ENCODE measurements at places on chromosomes 6 and 20.

- DNase-seq: no peak
Measured at GRCh38 chr20:61765081-61765870, 300.4 kb downstream of the TAF4 start.

- DNase-seq: no peak
Measured at GRCh38 chr20:62832212-62832922, 15.5 kb downstream of the COL9A3 start.

GRCh38 chr20:35295674-35296073 is 3.4 kb upstream of the FAM83C start:
- DNase-seq: no peak

- DNase-seq: no peak
Measured at GRCh38 chr6:5622276-5623005, 361.1 kb downstream of the FARS2 start.

DNA sequence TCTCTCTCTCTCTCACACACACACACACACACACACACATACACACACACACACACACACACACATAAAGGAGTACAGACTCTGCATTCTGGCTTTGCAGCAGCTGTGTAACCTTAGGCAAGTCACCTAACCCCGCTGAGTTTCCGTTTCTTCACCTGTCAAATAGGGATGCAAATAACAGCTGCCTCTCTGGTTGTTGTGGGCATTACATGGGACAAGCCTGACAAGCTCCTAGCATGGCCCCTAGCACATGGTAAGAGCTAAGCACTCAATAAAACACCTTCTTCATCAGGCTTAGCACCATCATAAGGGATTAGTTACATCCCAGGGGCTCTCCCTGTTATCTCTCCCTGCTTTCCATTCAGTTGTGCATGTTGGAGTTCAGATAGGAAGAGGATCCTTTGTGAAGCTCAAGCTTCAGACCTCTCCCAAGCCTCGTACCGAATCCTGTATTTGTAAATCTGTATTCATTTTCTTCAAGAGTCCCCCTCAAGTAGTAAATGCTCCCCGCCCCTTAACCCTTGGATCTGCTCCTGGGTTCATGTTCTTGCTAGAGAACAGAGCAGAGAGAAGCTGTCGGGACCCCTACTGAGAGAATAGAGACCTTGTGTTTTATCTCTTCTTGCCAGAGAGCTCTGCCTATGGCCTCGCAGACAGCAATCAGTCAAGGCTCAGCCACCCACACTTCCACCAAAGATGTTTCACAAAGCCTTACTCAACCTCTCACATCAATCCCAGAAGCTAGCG is 2.2 kb downstream of the SLC13A3 start:
- no peak for DNase-seq

- no peak for DNase-seq
Measured at GRCh38 chr6:15557174-15557573, 105.7 kb downstream of the DTNBP1 start.

- DNase-seq: no peak
Measured at GRCh38 chr6:150409576-150410066, 40.8 kb downstream of the IYD start.

- DNase-seq: no peak
Measured at GRCh38 chr6:148491638-148492251, 149.1 kb downstream of the SASH1 start.

GRCh38 chr20:50915424-50915823 is 15.8 kb downstream of the ADNP start:
- DNase-seq: no peak

DNA sequence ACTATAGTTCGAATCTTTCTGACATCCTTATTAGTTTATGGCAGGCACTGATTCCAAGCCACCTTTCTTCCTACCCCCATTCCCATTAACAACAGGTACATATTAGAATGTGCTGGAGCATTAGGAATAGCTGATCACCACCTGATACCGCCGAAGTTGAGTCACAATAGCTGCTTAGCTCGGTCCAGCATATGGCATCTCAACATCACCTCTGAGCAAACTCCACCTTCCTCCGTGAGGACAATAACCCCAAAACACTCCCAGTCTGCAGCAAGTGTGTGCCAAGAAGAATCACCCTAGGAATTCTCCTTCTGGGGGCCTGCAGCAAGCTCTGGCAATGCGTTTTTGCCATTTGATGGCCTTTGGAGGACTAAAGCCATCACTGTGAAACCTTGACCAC is 8.7 kb downstream of the PMEPA1 start:
- no peak for DNase-seq

DNA sequence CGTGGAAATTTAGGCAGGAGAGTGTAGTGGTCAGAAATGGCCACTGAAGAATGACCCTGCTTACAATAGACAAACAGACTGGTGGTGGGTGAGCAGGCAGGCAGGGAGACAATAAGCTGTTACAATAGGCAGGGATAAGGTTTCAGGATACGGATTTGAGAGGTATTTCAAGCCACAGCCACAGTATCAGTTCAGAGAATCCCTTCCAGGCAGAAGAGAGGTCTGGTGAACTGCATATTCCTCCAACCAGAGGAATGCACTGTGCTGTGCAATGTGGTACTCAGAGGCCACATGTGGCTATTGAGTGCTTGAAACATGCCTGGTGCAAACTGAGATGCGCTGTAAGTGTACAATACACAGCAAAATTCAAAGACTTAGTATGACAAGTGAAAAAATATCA is 20.6 kb downstream of the RMND1 start:
- no peak for DNase-seq

GRCh38 chr6:168239044-168239773 is 80.4 kb downstream of the DACT2 start:
- DNase-seq: no peak

DNA sequence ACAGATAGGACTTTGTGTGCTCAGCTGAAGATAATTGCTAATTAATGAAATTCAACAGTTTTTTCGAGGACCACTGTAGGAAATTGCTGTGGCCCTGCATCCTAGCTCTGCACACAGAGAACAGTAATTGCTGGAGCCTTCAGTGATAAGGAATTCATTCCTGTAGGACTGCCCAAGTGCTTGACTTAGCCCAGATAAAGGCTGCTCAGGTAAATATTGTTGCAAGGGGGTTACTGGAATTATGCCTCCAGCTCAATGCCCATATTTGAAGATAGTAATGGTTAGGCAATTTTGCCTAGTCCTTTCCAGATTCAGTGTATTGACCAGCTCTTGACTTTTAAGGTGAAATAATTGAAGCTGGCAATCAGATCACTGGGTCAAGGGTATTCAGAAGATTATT is 122.9 kb downstream of the SLC24A3 start:
- DNase-seq: no peak

DNA sequence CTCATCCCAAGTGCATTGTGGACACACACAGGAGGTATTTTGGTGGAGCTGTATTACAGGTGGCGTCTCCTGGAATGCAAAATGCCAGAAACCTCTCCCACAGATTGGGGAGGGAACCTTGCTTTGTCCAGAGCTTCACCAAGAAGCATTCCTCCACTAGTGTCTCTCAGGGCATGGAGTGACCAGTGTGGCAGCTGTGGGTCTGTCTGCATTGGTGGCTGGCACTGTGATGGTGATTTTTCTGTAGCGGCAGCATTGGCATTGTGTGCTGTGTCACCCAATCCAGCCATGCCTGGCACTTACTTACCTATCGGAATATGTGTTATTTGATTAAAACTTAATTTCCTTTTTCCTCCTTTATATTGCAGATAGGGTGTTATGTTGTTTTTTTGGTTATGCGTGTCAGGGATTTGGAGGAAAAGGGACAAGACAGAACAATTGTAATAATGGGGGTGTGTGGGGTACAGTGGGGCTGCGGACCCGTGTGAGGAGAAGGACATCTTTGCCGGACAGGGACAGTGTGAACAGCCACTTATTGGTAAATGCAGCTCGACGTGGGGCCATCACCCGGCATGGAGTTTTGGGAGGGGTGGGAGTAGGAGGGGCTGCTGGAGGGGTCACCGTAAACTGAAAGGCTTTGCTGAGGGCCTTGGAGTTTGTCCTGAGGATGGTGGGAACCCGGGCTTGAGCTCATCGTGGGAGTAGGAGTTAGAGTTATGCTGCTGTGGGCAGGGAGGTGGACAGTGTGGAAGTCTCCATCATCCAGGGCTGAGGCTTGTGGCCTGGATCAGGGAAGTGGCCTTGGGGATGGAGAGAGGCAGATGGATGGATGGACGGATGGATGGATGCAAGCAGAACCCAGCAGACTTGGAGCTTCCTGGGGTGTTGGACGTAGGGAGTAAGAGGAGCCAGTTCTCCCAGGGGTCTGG is 105.0 kb downstream of the SYCP2 start:
- no peak for DNase-seq

DNA sequence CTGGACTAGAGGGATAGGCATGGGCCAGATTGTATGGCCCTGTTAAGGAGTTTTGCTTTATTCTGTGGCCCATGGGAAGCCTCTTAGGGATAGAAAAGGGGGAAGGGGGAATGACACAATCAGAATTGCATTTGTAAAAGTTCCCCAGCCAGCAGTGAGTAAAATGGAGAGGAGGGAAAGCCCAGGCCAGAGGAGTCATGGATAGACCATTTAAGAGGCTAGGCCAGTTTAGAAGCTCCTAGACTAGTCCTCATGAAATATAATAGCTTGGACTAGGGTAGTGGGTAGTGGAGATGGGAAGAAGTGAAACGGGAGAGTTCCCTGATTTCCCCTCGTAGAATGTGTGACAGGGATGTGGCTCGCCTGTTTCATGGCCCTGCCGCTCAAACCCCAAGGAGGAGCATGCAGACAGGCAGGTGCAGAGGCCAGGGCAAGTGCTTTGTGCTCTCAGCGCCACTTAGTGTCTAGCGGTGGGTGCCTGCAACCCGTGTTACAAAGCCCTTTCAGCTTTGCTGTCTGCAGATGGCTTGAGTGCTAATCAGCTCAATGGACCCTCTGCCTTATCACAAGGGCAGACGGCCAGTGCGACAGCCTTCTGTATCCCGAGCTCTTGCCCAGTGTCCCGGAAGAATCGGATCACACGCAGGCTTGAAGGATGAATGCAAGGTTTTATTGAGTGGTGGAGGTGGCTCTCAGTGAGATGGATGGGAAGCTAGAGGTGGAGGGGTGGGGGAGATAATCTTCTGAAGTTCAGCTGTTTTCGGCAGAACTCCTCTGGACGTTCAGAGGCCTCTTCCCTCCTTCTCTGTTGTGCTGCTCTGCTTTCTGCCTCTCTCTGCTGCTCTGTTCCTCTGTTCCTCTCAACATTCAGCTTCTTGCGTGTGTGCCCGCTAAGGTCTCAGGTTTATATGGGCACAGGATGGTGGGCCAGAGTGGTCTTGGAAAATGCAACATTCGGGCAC is 141.1 kb downstream of the CEP57L1 start:
- no peak for DNase-seq

GRCh38 chr6:18676548-18676947 is 289.4 kb downstream of the RNF144B start:
- no peak for DNase-seq

DNA sequence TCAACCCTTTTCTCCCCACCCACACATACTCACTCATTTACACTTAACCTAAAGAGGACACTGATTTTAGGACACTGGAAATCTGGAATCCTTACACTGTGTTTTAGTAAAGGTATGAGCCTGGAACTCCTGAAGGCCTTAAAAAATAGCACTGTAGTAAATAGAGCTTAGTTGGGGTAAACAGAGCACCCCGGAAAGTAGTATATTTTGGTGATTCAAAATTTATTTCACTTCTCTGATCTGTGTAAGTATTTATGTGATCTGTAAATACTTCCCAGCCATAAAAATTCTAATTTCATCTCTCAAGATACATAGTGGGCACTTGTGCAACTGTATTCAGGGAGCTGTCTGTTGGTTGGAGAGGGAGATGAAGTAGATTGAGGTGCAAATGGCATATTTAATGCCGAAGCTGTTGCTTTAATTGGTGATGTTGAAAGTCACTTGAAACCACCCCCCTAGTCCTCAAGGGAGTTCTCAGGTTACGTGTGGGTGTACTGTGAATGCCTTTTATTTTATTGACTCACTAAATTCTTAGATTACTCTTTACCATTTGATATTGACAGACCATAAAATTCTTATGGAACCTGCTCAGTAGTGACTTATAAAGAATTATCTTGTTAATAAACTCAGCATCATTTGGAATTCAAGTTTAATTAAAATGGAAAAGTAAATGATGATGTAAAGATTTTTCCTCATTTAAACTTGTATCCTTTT is 154.9 kb downstream of the SOX4 start:
- no peak for DNase-seq

- DNase-seq: no peak
Measured at GRCh38 chr6:170108890-170109587, 181.8 kb downstream of the DLL1 start.

GRCh38 chr6:38827024-38827423 is 111.9 kb downstream of the DNAH8 start:
- no peak for DNase-seq

DNA sequence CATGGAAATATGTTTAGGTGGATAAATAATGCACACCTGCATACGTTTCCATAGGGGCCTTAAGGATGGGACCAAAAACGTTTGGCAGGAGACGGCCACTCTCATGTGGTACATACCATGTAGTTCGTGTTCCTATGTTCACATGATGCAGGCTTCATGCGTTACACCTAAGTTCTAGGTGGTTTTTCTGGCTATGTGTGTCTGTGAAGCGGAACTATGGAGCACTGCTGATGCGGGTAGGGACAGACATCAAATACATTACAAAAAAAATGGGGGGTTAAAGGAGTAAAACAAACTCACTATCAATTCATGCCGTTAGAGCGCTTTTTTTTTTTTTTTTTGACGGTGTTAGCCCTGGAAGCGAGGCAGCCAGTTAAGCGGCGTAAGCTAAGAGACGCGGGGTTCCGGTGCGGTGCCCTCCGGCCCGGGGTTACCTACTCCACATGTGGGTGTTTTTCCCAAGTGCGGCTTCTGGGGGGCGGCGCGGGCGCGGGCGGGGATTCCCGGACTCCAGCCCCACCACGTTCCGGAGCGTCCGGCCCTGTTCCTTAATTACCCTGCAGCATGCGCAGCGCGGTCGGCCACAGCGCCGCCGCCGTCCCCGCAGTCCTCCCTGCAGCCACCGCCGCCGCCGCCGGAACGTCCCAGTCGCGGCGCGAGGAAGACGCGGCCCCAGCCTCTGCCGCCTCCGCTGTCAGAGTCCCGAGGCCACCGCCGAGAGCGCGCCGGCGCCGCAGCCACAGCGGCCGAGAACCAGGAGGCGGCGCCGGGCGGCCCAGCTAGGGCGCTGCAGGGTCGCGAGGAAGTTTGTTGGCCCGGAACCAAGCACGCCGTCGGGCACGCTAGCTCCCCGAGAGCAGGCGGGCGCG is 648 bp downstream of the COL19A1 start:
- DNase-seq: no peak

Data from thoracic aorta (tissue), 2 donors.